ENCODE measurements at places on chromosomes 12 and 14.

GRCh38 chr14:100498068-100498467 is 89.1 kb downstream of the BEGAIN start:
- no peaks in the 10 kb centered on the region for H3K36me3 ChIP-seq
- H3K27ac ChIP-seq, result no peak overlapping the region
- DNase-seq, result no peak

- no peak overlapping the region for H3K4me3 ChIP-seq
- DNase-seq, result no peak
- H3K4me1 ChIP-seq, result no peaks in the 10 kb centered on the region
- H3K36me3 ChIP-seq, result peaks cover 4% of the 10 kb centered on the region
Measured at GRCh38 chr14:100147181-100147631, 12.2 kb downstream of the DEGS2 start.

- H3K4me1 ChIP-seq, result no peaks in the 10 kb centered on the region
- H3K27ac ChIP-seq, result no peak overlapping the region
- DNase-seq, result no peak
- H3K36me3 ChIP-seq, result no peaks in the 10 kb centered on the region
- H3K4me3 ChIP-seq, result no peak overlapping the region
Measured at GRCh38 chr14:37254411-37254947, 56.7 kb downstream of the MIPOL1 start.

DNA sequence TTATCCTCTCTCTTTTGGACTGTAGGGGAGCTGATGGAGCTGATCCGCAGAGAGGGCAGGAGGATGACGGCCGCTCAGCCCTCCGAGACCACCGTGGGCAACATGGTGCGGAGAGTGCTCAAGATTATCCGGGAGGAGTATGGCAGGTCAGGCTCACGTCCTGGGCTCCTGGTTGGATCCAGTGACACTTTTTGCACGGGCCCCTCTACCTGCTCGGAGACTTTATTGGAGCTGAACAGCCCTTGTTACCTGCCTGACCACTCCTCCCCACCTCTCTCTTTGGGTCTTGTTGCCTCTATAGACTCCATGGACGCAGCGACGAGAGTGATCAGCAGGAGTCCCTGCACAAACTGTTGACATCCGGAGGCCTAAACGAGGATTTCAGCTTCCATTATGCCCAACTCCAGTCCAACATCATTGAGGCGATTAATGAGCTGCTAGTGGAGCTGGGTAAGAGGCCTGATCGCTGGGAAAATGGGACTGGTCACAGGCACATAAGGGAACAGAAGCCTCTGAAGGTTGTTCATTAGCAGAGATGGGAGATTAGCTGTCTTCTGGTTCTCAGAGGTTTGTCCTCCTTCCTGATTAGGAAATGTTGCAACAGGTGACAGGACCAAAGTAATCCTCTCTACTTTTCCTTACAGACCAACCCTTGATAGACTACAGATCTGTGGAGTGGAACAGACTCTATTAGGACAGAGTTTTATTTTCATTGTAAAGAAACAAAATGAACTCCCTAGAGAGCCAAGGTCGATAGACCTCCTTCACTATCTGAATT is 718 bp downstream of the EIF2B2 start:
- H3K36me3 ChIP-seq, result peaks cover 25% of the 10 kb centered on the region
- H3K27ac ChIP-seq, result peak overlapping the region; percentile 84
- no peaks in the 10 kb centered on the region for H3K4me1 ChIP-seq

- H3K27ac ChIP-seq, result no peak overlapping the region
- DNase-seq, result no peak
- H3K4me3 ChIP-seq, result no peak overlapping the region
- no peaks in the 10 kb centered on the region for H3K27me3 ChIP-seq
Measured at GRCh38 chr12:46050805-46051204, 60.4 kb upstream of the SCAF11 start.

DNA sequence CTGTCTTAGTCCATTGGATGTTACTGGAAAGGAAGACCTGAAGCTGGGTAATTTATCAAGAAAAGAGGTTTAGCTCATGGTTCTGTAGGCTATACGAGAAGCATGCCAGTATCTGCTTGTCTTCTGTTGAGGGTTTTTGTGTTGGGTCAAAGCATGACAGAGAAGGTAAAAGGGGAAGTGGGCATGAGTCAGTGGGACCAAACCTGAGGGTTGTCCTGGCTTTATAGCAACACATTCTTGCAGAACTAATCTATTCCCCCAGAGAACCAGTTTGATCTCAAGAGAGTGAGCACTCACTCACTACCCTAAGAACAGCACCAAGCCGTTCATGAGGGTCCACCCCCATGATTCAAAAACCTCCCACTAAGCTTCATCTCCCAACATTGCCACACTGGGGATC is 19.0 kb upstream of the KRAS start:
- no peaks in the 10 kb centered on the region for H3K27me3 ChIP-seq
- H3K36me3 ChIP-seq, result no peaks in the 10 kb centered on the region
- DNase-seq, result no peak
- H3K4me3 ChIP-seq, result no peak overlapping the region

All from sigmoid colon (tissue), 7 donors.